Urinary bladder (tissue), 4 donors: ENCODE measurements at places on chromosomes 4 and X.

DNA sequence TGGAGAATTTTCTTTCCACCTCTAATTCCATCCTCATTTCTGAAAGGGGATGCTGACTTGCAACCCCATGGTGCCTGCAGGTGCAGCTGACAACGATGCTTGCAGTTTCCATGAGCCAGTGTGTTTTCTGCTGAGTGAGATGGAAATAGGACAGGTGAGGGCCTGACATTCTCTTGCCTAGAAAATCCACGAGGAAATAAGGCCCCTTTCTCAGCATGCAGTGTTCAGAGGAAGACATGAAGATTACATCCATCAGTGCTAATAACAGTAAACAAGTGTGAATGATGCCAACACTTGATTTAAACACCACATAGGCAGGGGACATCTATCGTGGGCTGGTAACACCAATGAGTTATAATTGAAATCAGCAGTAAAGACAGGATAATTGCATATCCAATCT, 237.3 kb downstream of the NLGN4X start:
- DNase-seq = no peak

- no peak for DNase-seq
These were observed 6.8 kb upstream of the ODAPH start for GRCh38 chr4:75549019-75549418.

DNA sequence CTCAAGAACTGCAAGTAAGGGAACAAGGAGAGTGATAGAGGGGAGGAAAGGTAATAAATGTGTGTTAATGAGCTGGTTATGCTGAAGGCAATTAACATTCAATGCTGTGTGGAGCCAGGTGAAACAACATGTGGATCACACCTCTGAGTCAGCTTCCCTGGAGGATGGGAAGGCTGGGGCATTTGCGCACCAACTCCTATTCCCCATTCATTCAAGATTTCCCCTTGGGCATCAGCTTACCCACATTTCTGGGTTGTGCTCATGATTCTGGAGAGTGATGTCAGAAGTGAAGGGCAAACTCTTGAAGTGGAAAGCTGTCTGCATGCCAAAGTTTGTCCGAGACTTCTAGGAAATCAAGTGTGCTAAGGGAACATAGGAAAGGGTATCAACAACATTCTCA, 461.4 kb downstream of the MID1IP1 start:
- DNase-seq = no peak

DNA sequence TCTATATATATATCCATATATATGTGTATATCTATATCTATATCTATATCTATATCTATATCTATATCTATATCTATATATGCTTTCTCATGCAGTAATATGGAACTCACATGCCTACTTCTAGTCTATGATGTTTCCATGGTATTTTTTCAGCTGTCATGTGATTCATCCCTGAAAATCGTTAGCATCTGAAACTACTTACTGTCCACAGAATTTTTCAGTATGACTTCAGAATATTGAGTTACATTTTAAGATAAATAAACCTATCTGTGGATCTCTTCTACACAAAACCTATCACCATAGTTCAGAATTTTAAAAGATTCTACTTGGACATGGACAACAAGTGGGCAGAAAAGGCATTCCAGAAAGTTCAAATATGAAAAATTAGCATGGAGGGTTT, 855.1 kb upstream of the INTU start:
- DNase-seq = no peak

- no peak for DNase-seq
These were observed 1273.0 kb downstream of the RAPGEF2 start for GRCh38 chr4:160375772-160376452.

- peak; percentile 25 for DNase-seq
These were observed 92.3 kb upstream of the SLC7A11 start for GRCh38 chr4:138334346-138335016.

GRCh38 chr4:20251031-20251795, 492 bp upstream of the SLIT2 start:
- no peak for DNase-seq
